GM23248 (cell line): ENCODE measurements at places on chromosomes 4 and X.

DNA sequence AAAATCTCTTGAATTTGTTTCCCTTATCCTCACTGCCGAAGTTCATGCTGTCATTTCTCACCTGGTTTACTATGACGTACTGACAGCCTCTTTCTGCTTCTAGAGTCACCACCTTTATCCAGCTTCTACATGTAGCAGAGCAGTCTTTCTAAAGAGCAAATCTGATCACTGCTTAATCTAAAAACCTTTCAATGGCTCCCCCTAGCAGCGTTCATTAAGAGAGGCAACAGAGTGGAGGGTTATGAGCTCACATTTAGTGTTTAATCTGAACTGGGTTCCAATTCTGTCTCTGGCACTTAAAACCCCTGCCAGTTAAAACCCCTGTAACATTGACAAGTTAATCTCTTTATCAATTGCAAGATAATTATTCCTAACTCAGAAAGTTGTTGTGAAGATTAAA, 4.4 kb downstream of the RBPJ start:
- peak; percentile 65 for DNase-seq

DNA sequence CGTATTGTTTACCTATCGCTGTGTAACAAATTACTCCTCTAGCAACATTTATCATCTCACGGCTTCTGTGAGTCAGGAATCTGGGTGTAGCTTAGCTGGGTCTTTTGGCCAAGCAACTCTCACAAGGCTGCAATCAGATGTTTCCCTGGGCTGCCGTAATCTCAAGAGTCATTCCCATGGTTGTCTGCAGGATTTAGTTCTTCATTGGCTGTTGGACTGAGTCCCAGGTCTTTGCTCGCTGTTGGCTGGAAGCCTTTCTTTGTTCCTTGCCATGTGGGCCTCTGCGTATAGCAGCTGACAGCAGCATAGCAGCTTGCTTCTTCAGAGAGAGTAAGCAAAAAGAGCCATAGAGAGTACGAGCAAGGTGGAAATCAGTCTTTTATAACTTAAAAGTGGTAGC, 16.8 kb downstream of the POLR2B start:
- DNase-seq, result peak; percentile 94

DNA sequence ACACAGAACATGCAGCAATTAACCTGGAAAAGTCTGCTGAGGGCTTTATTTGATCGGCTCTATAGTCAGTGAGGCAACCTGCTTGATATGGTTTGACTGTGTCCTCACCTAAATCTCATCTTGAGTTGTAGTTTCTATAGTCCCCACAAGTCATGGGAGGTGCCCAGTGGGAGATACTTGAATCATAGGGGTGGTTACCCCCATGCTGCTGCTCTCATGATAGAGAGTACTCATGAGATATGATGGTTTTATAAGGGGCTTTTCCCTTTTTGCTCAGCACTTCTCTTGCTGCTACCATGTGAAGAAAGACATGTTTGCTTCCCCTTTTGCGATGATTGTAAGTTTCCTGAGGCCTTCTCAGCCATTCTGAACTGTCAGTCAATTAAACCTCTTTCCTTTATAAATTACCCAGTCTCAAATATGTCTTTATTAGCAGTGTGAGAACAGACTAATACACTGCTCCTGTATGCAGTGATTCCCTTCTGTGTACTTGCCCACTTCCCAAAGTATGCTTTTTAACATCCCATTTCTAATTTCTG, 78.2 kb downstream of the NPFFR2 start:
- no peak for DNase-seq

GRCh38 chr4:78661921-78662521, 110.5 kb downstream of the ANXA3 start:
- peak; percentile 69 for DNase-seq

DNA sequence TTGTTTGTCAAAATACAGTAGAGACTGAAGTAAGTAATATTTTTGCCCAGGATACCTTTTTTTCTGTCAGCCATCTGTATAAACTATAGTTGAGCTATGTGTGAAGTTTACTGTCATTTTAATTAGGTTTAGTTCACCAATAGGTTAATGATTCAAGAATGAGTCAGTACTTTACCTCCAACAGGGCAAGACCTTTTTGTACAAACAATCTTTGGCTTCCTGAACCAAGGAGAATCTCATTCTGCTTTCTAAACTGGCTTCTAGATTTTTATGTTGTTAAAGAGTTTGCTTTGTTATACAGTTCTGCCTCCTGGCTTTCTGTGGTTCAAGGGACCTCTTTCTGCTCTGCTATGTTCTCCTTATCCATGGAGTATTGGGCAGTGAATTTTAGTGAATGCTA, 412.0 kb upstream of the NR3C2 start:
- DNase-seq, result no peak

- peak; percentile 81 for DNase-seq
These were observed 80.0 kb downstream of the FAT1 start for GRCh38 chr4:186643501-186644310.

- peak; percentile 13 for DNase-seq
These were observed 42.2 kb downstream of the TBCK start for GRCh38 chr4:106273831-106274230.

- peak; percentile 3 for DNase-seq
These were observed 4.1 kb downstream of the TDO2 start for GRCh38 chr4:155907556-155907955.

- DNase-seq, result no peak
These were observed 5.5 kb downstream of the ARL9 start for GRCh38 chr4:56511098-56511497.

DNA sequence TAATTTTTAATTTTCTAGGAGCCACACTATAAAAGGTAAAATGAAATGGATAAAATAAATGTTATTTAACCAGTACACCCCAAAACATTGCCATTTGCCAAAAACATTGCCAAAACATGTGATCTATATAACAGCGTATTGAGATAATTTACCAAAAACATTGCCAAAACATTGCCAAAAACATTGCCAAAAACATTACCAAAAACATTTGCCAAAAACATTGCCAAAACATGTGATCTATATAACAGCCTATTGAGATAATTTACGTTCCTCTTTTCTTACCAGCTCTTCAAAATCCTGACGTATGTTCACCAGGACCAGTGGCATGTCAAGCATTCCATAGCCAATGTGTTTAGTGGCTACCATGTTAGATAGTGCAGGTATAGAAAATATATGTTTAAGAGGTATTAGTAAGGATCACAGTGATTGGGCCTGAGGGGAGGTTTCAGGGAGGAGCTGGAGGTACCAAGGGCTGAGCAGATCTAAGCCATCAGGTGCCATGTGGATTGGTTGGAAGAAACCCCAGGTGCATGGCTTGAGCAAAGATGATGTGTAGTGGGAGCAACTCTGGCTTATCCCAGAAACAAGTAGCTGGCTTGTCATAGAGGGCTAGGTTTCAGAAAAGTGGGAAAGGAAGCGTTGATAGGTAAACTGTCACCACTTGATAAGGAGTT, 42.6 kb downstream of the RAPGEF2 start:
- DNase-seq, result no peak

DNA sequence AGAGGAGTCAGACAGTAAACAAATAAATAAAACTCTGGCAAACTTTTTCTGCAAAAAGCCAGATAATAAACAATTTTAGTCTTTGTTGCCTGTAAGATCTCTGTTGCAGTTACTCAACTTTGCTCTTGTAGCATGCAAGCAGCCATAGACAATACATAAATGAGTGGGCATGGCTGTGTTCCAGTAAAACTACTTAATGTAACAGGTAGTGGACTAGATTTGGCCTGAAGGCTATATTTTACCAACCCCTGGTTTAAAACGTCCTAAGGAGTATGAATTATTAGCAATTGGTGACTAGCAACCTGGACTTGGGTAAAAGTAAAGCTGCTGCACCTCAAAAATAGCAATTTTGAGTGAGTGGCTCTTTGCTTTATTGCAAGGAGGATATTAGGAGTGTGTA, 30.9 kb downstream of the SLAIN2 start:
- DNase-seq, result no peak

DNA sequence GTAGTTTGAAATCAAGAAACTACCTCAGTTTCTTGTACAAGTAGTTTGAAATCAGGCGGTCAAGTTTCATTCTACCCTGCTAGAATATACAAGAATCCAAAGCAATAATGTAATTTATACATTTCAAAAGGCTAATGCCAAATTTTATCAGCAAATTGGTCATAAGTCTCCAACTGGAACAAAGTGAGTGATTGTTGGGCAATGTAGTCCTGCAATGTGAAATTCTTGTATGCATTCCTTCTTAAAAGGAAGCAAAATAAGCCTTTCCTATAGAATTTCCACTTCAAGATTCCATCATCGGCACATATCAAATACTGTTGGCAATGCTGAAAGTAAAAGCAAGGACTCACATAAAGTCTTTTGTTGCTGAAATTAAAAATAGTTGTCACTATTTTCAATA, 334.9 kb downstream of the IL1RAPL1 start:
- no peak for DNase-seq

DNA sequence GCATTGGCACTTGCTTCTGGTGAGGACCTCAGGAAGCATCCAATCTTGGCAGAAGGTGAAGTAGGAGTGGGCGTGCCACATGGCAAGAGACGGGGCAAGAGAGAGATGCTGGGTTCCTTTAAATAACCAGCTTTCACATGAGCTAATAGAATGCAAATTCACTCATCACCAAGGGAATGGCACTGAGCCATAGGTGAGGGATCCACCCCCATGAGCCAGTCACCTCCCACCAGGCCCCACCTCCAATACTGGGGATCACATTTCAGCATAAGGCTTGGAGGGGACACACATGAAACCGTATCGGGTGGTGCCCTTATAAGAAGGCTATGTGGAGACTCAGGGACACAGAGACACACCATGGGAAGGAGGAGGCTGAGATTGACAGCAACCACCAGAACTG, 140.0 kb upstream of the MSX1 start:
- no peak for DNase-seq

DNA sequence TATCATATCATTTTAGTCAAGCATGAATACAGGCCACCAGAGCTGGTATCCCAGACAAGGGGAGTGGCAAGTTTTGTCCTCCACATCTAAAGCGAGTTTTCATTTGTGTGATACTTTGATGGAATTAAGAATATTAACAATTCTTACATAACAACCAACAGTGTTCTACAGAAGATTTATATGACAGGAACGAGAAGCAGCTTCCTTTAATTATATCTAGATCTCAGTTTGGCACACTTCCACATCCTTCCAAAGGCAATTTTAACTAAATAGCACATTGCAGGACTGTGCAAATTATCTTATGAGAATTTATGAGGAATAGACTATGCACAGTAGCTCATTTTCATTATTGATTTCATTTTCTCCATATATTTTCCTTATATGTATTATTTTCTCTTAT, 121.2 kb upstream of the GUCY1A1 start:
- DNase-seq, result no peak

DNA sequence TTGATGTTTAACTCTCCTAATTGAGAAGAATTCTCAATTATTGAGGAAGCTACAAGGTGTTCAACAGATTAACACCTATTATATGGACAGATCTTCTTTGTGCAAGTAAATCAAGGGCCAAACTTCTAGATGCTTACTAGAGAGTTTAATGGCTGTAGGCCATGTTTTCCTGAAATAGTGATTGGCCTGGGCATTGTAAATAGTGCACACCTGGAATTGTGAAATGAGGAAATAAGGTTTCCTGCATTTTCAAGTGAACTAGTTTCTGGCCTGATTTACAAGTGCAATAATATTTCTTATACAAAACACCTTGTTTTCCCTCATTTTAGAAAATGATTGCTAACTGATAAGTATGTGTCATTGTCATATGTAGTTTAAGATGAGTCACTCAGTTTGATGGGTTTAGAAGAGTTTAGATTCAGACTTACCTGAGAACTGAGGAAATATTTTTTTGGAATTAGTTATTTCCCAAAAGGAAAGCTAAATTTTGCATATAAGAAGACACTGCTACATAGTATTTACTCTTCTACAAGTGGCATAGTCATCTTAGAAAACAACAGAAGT, 21.2 kb downstream of the AFF1 start:
- DNase-seq, result no peak

DNA sequence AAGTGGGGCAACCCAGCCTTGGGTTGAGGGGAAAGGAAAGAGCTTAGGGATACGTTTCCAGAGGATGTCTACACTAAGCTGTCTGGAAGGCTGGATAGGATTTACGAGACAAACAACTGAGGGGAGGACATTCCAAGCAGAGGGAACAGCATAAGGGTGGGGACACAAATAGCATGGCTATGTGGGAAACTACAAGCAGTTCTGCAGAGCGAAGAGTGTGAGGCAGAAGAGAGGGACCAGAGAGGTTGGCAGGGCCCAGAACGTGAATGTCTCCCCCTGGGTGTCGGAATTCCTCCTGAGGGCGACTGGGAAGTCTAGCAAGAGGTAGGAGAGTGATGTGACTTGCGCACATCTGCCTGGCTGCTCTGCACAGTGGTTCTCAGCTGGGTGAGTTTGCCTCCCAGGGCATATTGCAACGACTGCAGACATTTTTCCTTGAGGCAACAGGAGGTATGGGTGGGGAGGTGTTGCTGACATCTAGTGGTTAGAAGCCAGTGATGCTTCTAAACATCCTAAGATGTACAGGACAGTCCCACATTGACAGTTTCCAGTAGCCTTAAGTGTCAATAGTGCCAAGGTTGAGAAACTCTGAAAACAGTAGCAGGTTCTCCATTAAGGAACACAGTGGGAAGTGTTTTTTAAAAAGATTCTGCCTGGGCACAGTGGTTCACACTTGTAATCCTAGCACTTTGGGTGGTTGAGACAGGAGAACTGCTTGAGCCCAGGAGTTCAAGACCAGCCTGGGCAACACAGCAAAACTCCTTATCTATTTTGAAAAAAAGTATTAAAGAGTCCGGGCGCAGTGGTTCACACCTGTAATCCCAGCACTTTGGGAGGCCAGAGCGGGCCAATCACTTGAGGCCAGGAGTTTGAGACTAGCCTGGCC, 9.2 kb downstream of the NDUFA1 start:
- DNase-seq, result peak; percentile 73

DNA sequence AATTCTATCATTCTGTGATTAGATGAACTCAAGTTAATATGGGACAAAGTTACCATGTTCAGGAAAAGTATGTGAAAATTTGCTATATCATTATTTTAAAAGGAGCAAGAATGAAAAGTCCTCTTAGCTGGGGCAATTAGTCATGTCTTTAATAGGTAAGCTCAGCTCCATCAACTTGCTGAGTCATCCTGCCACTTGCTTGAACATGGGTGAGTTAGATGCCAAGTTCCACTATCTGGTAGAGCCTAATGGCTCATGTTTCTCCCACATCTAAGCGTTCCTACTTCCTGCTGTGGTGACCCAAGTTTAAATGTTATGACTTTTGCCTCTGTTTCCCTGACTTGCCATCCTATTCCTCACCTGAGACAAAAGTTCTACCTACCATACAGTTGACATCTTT, 276.8 kb downstream of the ZNF674 start:
- peak; percentile 48 for DNase-seq

DNA sequence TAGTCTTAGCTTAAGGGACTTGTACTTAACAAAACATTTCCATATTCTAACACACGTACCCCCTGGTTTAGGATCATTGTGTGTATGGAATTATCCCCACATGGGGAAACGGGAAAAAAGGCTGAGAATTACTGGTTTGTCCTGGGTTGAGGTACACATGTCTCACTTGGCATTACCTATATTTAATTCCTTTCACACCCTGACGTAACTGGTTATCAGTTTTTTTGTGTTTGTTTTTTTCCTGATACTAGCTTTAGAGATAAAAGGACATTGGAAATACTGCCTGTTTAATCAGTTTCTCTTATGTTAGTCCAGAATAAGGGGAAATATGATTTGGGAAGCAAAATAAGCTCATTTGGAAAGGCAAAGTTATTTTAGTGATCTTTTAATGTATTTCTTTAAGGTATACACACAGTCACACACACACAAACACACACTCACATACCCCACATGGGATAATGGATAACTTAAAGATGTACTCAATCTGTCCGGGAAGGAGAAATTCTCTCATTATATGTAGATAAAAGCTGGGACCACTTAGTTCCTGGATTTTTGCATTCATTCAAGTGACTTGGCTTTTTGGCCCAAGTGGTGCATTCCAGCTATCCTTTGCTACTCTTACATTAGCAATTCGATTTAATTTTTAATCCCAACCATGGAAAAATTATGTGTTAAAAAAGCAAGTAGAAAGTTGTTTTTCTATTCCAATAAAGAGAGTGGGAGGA, 13.0 kb downstream of the SEPTIN11 start:
- peak; percentile 57 for DNase-seq
